Vagina (tissue), 2 donors: ENCODE measurements at places on chromosomes 4 and X.
A peak's percentile ranks its signal among the peaks of the same experiment; 100 is the strongest.

DNA sequence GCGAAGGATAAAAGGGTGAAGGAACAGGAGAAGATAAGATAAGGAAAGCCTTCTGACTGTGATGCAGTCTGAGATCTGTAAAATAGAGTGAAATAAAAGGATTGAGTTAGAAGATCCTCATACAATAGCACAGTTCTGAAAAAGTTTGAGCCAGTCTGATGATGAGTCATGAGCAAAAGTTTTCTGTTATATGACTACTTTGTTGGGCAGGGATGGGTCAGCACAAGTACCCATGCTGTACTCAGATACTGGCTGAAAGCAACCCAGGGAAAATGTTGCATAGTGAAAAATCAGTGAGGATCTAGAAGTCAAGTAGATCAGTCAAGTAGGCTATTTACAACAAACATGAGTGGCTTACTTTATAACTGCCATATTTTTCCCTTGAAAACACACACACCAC, 253.5 kb downstream of the PCDH10 start:
- H3K4me1 ChIP-seq = no peaks in the 10 kb centered on the region
- no peak for DNase-seq
- no peak overlapping the region for H3K4me3 ChIP-seq
- no peaks in the 10 kb centered on the region for H3K36me3 ChIP-seq
- H3K27me3 ChIP-seq = no peaks in the 10 kb centered on the region

- peak overlapping the region; percentile 95 for H3K27ac ChIP-seq
- DNase-seq = no peak
- H3K36me3 ChIP-seq = no peaks in the 10 kb centered on the region
These were observed 667 bp downstream of the G3BP2 start for GRCh38 chr4:75672461-75673026.

DNA sequence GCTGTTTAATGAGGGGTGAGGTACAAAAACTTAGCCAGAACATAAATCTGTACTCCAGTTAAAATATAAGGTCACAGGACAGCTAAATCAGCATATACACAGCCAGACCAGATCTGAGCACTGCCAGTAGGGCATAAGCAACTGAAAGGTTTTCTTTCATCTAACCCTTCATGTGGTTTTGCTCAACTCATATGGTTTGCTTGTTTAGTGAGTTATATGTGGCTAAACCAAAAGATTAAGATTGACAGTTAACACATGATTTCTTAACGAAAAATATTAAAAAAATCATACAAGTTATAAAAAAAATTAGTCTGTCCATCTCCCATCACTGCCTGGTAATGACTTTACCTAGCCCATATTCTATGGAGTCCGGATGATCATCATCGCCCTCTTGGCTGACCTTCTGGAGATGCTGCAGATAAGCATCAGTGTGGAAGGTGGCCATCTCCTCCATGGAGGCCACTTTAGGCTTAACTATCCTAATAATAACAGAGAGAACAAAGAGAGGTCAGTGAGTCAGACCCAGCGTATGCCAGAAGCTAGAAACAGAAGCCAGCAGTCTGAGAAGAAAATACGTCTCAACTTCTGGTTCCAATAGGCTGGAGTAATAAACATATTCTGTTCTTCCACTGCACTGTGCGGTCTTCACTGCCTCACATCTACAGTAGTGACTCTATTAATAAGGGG, 4.1 kb downstream of the HDAC8 start:
- no peaks in the 10 kb centered on the region for H3K36me3 ChIP-seq
- H3K4me1 ChIP-seq = peaks cover 5% of the 10 kb centered on the region
- DNase-seq = no peak
- no peaks in the 10 kb centered on the region for H3K27me3 ChIP-seq
- no peak overlapping the region for H3K4me3 ChIP-seq

- no peak overlapping the region for H3K27ac ChIP-seq
- H3K36me3 ChIP-seq = no peaks in the 10 kb centered on the region
- no peaks in the 10 kb centered on the region for H3K27me3 ChIP-seq
- H3K4me1 ChIP-seq = no peaks in the 10 kb centered on the region
- H3K4me3 ChIP-seq = no peak overlapping the region
These were observed 327.4 kb downstream of the KCTD8 start for GRCh38 chr4:44121210-44121609.

GRCh38 chrX:39619182-39620009, 478.4 kb downstream of the BCOR start:
- no peak overlapping the region for H3K27ac ChIP-seq
- H3K36me3 ChIP-seq = no peaks in the 10 kb centered on the region
- no peak for DNase-seq

DNA sequence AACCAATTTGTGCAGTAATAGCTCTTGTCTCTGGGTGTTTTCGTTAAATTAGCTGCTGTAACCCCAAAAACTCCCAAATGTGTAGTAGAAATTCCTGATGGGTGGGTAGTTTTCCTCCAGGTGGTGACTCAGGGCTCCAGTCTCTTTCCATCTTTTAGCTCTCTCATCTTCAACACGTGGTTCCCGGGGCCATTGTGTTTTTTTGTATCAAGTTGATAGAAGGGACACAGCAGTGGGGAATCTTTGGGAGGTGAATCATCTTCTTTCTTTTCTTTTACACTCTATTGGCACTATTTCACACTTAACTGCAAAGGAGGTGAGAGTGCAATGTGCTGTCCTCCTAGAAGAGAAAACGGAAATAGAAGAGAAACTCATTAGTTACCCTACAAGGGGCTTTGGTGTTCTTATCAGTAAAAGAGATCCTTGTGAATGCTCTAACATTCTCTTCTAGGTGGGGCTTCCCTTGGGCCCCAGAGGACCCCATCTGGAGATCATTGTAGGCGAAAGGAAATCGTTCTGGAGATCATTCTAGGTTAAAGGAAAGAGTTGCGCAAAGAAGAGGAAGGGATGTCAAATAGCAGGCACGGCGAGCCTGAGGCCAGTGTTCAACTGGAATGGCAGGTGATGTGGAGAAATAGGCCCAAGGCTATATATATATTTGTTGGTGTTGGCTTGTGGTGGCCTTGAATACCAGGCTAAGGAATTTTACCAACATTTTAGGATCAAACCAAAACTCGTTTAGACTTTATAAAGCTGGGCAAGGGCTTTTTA, 68.2 kb upstream of the ACSL1 start:
- DNase-seq = no peak
- H3K27me3 ChIP-seq = no peaks in the 10 kb centered on the region
- no peaks in the 10 kb centered on the region for H3K36me3 ChIP-seq
- H3K4me1 ChIP-seq = no peaks in the 10 kb centered on the region

DNA sequence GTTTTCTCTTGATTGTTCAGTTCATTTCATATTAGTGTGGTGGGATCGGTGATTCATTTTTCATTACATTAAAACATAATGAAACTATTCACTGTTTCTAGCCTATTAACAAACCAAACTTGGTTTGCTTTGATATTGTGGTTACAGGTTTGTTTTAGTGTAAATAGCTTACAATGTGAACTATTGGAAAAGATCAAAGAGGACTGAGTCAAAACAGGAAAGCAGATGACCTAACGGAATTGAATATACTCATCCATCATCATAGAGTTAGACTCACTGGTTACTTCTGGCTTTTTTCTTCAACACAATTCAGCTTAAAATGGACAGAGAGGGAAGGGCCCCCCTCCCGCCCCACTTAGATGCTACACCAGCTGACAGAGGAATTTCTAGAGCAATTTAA, 616.2 kb upstream of the AADAT start:
- no peaks in the 10 kb centered on the region for H3K27me3 ChIP-seq
- no peak overlapping the region for H3K27ac ChIP-seq
- DNase-seq = no peak

- no peaks in the 10 kb centered on the region for H3K27me3 ChIP-seq
- no peak overlapping the region for H3K4me3 ChIP-seq
- H3K27ac ChIP-seq = no peak overlapping the region
- peaks cover 52% of the 10 kb centered on the region for H3K36me3 ChIP-seq
- no peak for DNase-seq
- peaks cover 16% of the 10 kb centered on the region for H3K4me1 ChIP-seq
These were observed 73.5 kb downstream of the IRF2 start for GRCh38 chr4:184400891-184401290.
